Thyroid gland (tissue), 4 donors: ENCODE measurements at places on chromosomes 3 and 15. TPM values are rescaled to one million over a fixed set of nuclear protein-coding genes. Genes with fewer than 3 reads are reported as not detected.

Gene CPNE9
- total RNA-seq = not detected

Gene ROBO2
- 1.5 TPM for total RNA-seq

Gene CAMKV
- total RNA-seq = not detected

Gene CPN2
- total RNA-seq = not detected

DNA sequence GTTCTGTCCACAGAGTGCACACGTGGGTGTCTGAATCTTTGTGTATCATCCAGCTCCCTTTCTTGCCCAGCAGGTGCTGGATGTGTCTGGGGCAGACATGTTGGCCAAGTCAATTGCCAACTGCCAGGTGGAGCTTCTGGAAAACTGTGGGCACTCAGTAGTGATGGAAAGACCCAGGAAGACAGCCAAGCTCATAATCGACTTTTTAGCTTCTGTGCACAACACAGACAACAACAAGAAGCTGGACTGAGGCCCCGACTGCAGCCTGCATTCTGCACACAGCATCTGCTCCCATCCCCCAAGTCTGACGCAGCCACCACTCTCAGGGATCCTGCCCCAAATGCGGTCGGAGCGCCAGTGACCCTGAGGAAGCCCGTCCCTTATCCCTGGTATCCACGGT, 12.5 kb upstream of the RPP14 start:
- H3K27me3 ChIP-seq = no peaks in the 10 kb centered on the region
- no peak for DNase-seq
- no peak overlapping the region for H3K4me3 ChIP-seq
- H3K36me3 ChIP-seq = no peaks in the 10 kb centered on the region
- H3K27ac ChIP-seq = no peak overlapping the region

DNA sequence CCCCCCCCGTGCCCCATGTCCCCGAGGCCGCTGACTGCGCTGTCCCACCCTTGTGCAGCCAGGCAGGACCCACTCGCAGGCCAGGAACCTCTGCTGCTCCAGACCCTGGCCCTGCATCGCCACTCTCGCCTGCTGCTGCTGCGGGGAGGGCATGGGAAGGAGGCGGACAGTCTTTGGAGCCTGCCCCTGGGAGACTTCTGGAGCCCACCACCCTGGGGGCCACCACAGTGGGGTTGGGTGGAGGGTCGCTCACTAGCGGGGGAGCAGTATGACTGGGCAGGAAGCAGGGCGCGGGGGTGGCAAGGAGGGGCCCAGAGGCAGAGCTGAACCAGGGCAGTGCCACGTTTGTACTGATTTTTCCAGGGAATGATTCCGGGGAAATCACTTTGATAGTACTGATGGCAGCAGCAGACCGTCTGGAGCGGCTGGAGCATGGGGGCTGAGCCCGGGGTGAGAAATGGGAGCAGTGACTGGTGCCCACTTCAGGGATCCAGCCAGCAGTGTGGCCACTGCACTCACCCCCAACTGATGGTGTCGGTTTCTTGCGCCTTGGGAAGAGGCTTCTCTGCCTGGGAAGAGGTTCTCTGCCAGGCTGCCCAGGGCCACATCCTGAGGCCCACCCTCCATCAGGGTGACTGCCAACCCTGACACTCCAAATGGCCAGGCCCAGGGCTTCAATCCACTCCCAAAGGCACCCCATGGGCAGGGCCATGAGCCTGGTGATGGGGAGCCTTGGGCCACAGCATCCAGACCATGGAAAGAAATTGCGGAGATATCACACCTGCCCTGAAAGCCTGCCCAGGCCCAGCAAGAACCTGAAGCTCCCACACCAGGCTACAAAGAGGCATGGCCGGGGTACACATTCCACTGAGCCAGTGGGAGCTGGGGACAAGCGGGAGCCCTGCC, 53.7 kb downstream of the LSAMP start:
- no peaks in the 10 kb centered on the region for H3K27me3 ChIP-seq
- DNase-seq = no peak
- H3K4me1 ChIP-seq = no peaks in the 10 kb centered on the region
- H3K36me3 ChIP-seq = no peaks in the 10 kb centered on the region
- no peak overlapping the region for H3K4me3 ChIP-seq

DNA sequence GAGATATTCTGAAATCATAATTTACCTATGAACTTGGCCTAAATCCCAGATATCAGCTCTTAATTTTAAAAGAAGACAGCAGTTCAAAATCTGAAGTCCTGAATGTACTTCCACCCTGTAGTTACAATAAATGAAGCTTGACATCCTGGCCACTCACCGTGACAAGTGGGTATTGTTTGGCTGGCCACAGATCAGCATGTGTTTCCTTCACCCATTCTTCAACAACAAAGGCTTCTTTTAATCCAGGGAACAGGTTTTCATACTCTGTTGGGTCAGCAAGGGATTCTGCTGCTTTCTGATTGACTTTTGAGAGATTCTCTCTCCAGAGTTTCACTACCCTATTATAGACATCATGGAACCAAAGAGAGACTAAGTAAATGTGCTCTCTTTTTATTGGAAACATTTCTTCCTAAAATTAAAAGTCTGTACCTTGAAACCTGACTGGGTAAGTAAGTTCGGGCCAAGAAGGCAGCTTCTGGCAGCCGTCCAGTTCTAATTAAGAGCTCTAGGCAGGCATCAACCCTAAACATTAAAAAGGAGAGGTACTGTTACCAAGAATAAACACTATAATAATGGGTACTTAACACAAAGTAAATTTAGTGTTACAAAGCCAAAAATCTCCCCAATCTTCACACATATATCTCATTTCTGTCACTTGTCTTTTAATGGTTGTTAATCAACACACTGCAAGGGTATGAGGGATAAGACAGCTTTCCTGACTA, 15.2 kb downstream of the MRPS22 start:
- H3K4me1 ChIP-seq = peaks cover 12% of the 10 kb centered on the region
- no peaks in the 10 kb centered on the region for H3K27me3 ChIP-seq
- DNase-seq = peak; percentile 55

DNA sequence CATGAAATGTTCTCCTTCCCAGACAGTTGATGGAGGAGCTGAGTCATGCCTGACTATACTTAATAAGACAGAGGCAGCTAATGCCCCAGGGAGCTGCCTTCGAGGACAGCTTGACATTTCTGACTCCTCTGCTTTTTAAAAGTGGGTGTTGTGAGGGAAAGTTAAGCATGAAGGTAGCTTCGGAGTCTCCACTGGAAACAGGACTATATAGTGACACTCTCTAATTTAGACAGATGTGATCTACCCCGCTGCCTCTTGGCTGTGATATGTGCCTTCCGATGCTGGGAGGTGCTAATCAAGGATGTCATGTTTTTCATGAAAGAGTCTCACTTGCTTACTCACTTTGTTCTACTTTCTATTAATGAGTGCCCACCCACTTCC, 72.7 kb downstream of the IL1RAP start:
- H3K4me1 ChIP-seq = no peaks in the 10 kb centered on the region
- no peak overlapping the region for H3K4me3 ChIP-seq
- H3K27me3 ChIP-seq = no peaks in the 10 kb centered on the region
- no peak for DNase-seq
- no peak overlapping the region for H3K27ac ChIP-seq

GRCh38 chr3:24389108-24390090, 105.3 kb downstream of the THRB start:
- no peak overlapping the region for H3K4me3 ChIP-seq
- peaks cover 10% of the 10 kb centered on the region for H3K4me1 ChIP-seq
- peak; percentile 28 for DNase-seq
- no peak overlapping the region for H3K27ac ChIP-seq
- H3K36me3 ChIP-seq = no peaks in the 10 kb centered on the region

- H3K4me1 ChIP-seq = no peaks in the 10 kb centered on the region
- no peaks in the 10 kb centered on the region for H3K36me3 ChIP-seq
- H3K27me3 ChIP-seq = no peaks in the 10 kb centered on the region
- no peak overlapping the region for H3K4me3 ChIP-seq
Observed at GRCh38 chr3:115692887-115693524, 69.7 kb downstream of the GAP43 start.

DNA sequence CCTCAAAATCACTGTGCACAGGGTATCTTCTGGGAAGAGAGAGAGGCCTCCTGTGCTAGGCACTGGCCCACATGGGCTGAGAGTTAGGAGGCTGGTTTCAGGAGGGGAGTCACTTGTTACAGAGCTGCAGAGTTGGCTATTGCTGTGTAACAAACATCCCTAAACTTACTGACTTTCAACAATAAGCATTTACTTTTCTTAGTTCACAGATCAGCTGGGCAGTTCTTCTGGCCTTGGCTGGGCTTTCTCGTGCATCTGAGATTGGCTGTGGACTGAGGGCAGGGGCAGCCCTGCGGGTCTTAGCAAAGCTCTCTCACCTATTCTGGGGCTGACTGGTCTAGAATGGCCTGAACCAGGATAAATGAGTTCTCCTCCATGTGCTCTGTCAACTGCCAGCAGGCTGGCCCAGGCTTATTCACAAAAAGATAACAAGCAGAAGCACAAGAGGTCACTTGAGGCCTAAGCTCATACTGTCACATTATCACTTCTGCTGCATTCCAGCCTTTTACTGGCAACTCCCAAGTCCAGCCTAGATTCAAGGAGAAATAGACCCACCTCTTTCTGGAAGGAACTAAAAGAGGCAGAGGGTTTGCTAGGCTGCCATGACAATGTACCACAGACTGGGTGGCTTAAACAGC, 17.2 kb upstream of the RBSN start:
- no peak overlapping the region for H3K27ac ChIP-seq
- no peaks in the 10 kb centered on the region for H3K27me3 ChIP-seq
- H3K36me3 ChIP-seq = no peaks in the 10 kb centered on the region
- peaks cover 9% of the 10 kb centered on the region for H3K4me1 ChIP-seq
- no peak for DNase-seq

DNA sequence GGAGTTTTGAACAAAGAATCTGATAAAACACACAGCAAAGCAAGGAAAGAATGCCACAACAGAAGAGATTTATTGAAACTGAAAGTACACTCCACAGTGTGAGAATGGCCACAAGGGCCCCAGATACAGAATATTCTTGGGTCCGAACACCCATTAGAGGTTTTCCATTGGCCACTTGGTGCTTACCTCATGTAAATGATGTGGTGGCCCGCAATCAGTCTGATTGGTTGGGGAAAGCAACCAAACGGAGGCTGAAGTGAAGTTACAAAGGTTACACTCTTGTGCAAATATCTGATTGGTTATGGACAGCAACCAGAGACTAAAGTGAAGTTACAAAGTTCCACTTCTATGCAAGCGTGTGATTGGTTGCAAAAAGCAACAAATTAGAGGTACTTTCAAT, 20.4 kb downstream of the NSUN3 start:
- no peak overlapping the region for H3K27ac ChIP-seq
- no peak overlapping the region for H3K4me3 ChIP-seq
- H3K36me3 ChIP-seq = no peaks in the 10 kb centered on the region
- H3K4me1 ChIP-seq = peaks cover 11% of the 10 kb centered on the region
- no peaks in the 10 kb centered on the region for H3K27me3 ChIP-seq
- DNase-seq = no peak

DNA sequence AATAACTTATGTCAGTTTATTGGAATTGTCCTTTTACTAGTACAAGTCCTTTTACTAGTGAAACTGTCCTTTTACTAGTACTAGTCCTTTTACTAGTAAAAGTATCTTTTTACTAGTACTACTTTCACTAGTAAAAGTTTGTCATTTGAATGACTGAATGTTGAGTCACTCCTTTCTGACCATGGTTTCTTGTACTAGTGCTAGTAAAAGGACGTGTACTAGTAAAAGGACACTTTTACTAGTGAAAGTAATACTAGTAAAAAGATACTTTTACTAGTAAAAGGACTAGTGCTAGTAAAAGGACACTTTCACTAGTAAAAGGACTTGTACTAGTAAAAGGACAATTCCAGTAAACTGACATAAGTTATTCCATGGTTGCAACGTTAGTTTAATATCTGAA, 96.3 kb downstream of the ZMAT3 start:
- H3K27me3 ChIP-seq = no peaks in the 10 kb centered on the region
- no peak overlapping the region for H3K27ac ChIP-seq
- H3K36me3 ChIP-seq = no peaks in the 10 kb centered on the region
- no peak overlapping the region for H3K4me3 ChIP-seq

DNA sequence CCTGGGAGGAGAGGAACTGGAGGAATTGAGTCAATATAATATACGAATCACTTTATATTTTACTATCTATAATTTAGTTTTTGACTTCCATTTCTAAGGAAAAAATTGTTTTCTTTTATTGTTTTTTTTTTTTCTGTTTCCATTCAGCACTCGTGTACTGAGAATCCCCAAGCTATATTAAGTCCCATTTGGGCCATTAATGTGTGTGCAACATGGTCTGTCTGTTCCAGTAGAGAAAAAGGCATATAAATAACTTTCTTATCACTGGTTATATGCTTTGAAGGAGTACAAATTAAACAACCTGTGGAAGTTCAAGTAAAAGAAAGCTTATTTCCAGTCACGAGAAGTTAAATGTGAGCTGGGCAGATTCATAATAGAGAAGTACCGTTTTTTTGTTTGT, 498.9 kb upstream of the TPRG1 start:
- H3K4me1 ChIP-seq = no peaks in the 10 kb centered on the region
- no peaks in the 10 kb centered on the region for H3K36me3 ChIP-seq
- no peaks in the 10 kb centered on the region for H3K27me3 ChIP-seq
- no peak overlapping the region for H3K27ac ChIP-seq
- no peak for DNase-seq

DNA sequence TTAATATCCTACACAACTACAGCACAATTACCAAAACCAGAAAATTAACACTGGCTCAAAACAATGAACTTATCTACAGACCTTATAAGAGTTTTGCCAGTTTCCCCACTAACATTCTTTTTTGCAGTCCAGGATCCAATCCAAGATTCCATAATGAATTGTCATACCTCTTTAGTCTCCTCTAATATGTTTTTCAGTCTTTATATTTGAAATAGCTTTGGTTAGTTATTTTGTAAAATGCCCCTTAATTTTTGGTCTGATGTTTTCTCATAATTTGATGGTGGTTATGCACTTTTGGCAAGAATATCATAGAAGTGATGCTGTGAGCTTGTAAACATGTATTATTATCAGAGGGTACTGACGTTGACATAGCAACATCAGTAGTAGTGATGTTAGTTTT, 124.3 kb downstream of the ISL2 start:
- no peak overlapping the region for H3K4me3 ChIP-seq
- no peaks in the 10 kb centered on the region for H3K4me1 ChIP-seq
- DNase-seq = no peak
- no peaks in the 10 kb centered on the region for H3K36me3 ChIP-seq
- no peak overlapping the region for H3K27ac ChIP-seq
- H3K27me3 ChIP-seq = no peaks in the 10 kb centered on the region

GRCh38 chr3:18892047-18892446, 256.3 kb upstream of the KCNH8 start:
- H3K4me1 ChIP-seq = peaks cover 4% of the 10 kb centered on the region
- H3K4me3 ChIP-seq = no peak overlapping the region
- DNase-seq = no peak
- no peak overlapping the region for H3K27ac ChIP-seq
- H3K27me3 ChIP-seq = no peaks in the 10 kb centered on the region

DNA sequence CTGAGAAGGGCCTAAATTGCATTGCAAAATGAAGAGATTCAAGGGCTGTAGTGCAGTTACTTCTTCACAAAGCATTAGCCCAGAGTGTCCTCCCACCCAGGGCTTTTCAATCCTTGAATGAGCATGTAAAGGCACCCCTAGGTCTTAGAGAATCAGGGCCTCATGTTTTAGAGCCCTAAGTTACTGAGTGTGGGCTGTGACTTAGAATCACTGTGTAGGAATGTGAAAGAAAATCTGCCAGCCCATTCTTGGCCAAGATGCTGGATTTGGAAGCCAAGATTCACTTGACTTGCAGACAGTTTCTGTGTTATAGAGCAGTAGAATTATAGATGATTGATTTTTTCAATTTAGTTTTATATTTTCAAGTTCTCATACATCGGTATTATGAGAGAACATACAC, 153.2 kb downstream of the MYRIP start:
- H3K4me1 ChIP-seq = peaks cover 6% of the 10 kb centered on the region
- H3K4me3 ChIP-seq = no peak overlapping the region
- DNase-seq = peak; percentile 2
- H3K27me3 ChIP-seq = no peaks in the 10 kb centered on the region

GRCh38 chr3:72258361-72259141, 473.6 kb upstream of the PROK2 start:
- no peak overlapping the region for H3K27ac ChIP-seq
- no peaks in the 10 kb centered on the region for H3K36me3 ChIP-seq
- H3K4me1 ChIP-seq = peaks cover 10% of the 10 kb centered on the region
- H3K27me3 ChIP-seq = no peaks in the 10 kb centered on the region
